Trophoblast cell (in vitro differentiated cells and primary cell): ENCODE measurements at places on chromosomes 6 and 20.

- no peak overlapping the region for H3K4me3 ChIP-seq
- no peaks in the 10 kb centered on the region for H3K36me3 ChIP-seq
- no peaks in the 10 kb centered on the region for H3K4me1 ChIP-seq
Observed at GRCh38 chr6:90940812-90941481, 354.1 kb upstream of the MAP3K7 start.

DNA sequence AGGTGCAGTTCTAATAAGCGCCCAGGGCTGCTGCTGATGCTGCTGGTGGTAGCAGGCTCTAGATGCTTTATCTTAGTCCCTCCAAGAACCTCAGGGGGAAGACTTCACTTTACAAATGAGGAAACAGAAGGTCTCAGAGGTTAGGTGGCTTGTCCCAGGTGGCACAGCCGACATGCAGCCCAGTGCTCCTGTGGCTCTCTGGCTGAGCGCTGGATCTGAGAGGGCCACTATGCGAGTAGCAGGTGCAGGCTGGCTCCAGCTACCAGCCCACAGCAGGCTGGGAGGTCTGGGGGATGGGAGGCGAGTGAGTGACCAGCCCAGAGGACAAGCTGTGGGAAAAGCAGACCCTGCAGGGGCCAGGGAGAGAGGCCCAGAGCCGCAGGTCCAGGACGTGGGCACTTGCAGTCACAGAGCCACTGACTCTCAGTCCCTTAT, 90.9 kb downstream of the PRND start:
- no peak for DNase-seq
- H3K4me1 ChIP-seq = peaks cover 5% of the 10 kb centered on the region

GRCh38 chr6:122400462-122401089, 1.1 kb downstream of the HSF2 start:
- H3K27me3 ChIP-seq = no peaks in the 10 kb centered on the region
- DNase-seq = no peak
- H3K4me3 ChIP-seq = no peak overlapping the region
- H3K27ac ChIP-seq = no peak overlapping the region
- no peaks in the 10 kb centered on the region for H3K36me3 ChIP-seq

DNA sequence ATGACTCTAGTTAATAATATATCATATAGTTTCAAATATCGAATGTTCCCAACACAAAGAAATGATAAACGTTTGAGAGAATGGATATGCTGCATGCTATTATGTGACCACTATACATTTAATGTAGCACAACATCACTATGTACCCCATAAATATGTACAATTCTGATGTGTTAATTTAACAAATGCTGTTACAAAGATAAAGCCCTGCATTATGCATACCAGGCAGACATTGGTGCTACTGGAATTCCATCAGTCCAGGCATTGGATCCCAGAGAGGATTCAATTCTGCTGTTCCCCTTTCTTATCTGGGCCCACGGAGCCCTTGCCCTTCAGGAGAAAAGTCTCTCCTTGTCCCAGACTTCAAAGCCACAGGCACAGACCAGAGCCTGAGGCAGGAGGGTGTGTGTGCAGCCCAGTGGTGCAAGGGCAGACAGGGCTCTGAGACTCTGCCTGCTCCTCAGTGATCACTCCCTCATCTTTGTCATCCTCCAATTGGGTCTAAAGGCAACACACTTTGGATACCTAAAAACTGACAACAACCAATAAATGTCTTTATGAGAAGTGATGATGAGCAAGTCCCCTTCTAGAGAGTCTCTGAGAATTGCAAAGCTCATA, 45.2 kb downstream of the PSMG4 start:
- no peaks in the 10 kb centered on the region for H3K27me3 ChIP-seq
- no peak overlapping the region for H3K4me3 ChIP-seq
- H3K36me3 ChIP-seq = peaks cover 11% of the 10 kb centered on the region
- no peak for DNase-seq
- no peak overlapping the region for H3K27ac ChIP-seq

GRCh38 chr6:144896289-144896688, 611.2 kb downstream of the UTRN start:
- H3K27me3 ChIP-seq = no peaks in the 10 kb centered on the region
- no peak overlapping the region for H3K27ac ChIP-seq
- no peak overlapping the region for H3K4me3 ChIP-seq

DNA sequence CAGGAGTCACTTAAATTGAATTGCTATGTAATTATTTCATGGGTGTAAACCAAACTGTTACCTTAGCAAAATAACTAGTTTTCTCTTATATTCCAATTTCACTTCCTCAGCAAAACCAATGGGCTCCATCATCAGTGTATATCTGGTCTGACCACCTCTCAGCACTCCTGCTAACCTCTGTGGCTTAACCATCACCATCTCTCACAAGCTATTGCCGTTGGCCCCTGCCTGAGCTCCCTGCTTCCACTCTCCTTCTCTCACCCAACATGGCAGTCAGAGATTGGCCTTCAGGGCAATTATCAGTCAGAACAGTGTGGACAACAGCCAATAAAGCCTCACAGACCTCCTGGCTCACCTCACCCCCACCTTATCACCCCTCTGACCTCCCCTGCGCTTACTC, 124.0 kb downstream of the CARMIL1 start:
- no peaks in the 10 kb centered on the region for H3K4me1 ChIP-seq
- DNase-seq = no peak
- H3K4me3 ChIP-seq = no peak overlapping the region
- no peak overlapping the region for H3K27ac ChIP-seq

DNA sequence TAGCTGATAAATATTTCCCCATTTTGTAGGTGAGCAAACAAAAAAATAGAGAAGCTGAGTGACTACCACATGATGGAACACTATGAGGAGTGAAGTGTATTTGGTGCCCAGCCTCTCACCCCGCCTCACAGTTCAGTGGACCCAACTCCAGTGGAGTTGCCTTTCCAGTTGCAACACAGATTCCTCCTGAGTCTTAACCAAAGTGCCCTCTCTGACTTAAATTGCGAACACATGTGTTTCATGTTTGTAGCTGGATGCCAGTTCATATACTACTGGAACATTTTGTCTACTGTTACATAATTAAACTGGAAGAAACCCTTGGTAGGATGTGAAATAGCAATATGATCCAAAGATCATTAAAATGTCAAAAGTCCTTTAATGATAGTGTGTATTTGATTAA, 448.9 kb downstream of the COL12A1 start:
- no peak for DNase-seq
- H3K4me1 ChIP-seq = no peaks in the 10 kb centered on the region
- no peak overlapping the region for H3K4me3 ChIP-seq
- no peaks in the 10 kb centered on the region for H3K27me3 ChIP-seq
- no peaks in the 10 kb centered on the region for H3K36me3 ChIP-seq

DNA sequence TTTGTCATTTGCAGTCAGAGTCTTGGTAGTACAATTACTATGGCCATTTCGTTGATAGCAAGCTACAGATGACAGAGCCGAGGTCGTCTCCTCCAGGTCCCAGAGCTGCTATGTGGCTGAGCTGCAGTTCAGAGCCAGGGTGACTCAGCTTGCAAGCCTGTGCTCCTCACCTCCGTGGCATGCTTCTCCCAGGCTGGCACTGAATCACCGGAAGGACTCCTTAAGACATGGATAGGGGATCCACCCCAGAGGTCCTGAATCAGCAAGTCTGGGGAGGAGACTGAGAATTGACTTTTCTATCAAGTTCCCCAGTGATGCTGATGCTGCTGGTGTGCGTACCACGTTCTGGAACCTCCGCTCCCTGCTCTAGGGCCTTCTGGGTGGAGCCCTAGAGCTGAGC, 291.2 kb downstream of the CDH26 start:
- H3K36me3 ChIP-seq = no peaks in the 10 kb centered on the region
- no peaks in the 10 kb centered on the region for H3K27me3 ChIP-seq
- H3K27ac ChIP-seq = no peak overlapping the region
- no peak overlapping the region for H3K4me3 ChIP-seq

DNA sequence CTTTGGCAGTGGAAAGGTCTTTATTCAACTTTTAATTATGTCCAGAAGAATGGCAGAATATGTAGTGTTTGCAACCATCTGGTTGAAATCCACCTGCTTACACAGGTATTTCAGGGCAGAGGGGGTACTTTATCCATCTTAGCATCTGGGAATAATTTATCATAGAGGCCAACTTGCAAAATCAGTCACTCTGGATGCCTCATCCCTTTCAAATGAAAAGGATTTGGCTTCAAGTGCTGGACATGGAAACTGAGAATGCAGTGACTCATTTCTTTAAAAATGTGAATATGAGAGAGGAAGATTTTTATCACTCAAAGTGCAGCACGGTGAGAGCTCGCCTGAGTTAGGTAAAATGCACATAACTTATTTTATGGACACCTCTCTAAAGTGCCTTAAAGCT, 758.3 kb downstream of the KIF16B start:
- H3K4me1 ChIP-seq = no peaks in the 10 kb centered on the region
- peak; percentile 86 for DNase-seq
- no peaks in the 10 kb centered on the region for H3K27me3 ChIP-seq
- H3K27ac ChIP-seq = no peak overlapping the region
- H3K36me3 ChIP-seq = no peaks in the 10 kb centered on the region
- H3K4me3 ChIP-seq = no peak overlapping the region

DNA sequence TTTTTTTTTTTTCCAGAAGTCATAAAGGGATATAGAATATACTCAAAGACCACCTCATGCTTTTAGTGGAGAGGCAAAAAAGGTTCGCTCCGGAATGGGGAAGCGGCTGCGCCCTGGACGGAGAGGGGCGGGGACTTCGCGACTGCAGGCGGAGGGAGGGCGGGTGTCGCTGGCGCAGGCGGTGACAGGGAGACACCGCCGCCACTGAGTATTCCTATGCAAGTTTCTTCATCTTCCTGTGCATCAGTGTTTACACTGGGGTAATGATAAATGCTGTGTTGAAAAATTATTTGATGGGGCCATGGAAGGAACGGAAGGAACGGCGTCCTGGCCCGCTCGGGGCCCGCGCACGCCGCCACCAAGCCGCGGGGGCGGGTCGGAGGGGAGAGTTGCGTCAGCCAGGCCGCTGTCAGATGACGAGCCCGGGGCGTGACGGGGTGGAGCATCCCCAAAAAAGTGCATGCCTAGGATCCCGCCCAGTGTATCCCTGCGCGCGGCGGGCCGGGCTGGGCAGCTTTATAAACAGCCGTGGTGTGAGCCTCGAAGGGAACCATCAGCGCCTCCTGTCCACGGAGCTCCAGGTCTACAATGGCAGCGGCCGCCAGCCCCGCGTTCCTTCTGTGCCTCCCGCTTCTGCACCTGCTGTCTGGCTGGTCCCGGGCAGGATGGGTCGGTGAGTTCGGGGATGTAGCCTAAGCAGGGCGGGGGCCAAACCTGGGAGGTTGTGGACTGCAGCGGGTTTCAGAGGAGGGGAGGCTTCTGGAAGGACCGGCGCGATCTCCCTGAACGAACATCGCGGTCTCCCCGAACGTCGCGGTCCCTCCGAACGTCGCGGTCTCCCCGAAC, at the start of gene ULBP1:
ULBP1 (plus strand) TSS at position 482 of the 846 bp plus-strand sequence; CDS start at position 589, 107 bp downstream.
- no peak within 1 kb of the TSS for H3K27ac ChIP-seq
- DNase-seq = peak; percentile 54
- peak within 1 kb of the TSS; percentile 38 for H3K4me3 ChIP-seq
- H3K27me3 ChIP-seq = peaks cover 51% of the 10 kb centered on the region
- no peaks in the 10 kb centered on the region for H3K36me3 ChIP-seq
- H3K4me1 ChIP-seq = peaks cover 9% of the 10 kb centered on the region

- no peaks in the 10 kb centered on the region for H3K4me1 ChIP-seq
- H3K27me3 ChIP-seq = no peaks in the 10 kb centered on the region
- no peaks in the 10 kb centered on the region for H3K36me3 ChIP-seq
- no peak overlapping the region for H3K27ac ChIP-seq
- DNase-seq = no peak
- H3K4me3 ChIP-seq = no peak overlapping the region
Observed at GRCh38 chr6:128057541-128057940, 156.7 kb upstream of the THEMIS start.

DNA sequence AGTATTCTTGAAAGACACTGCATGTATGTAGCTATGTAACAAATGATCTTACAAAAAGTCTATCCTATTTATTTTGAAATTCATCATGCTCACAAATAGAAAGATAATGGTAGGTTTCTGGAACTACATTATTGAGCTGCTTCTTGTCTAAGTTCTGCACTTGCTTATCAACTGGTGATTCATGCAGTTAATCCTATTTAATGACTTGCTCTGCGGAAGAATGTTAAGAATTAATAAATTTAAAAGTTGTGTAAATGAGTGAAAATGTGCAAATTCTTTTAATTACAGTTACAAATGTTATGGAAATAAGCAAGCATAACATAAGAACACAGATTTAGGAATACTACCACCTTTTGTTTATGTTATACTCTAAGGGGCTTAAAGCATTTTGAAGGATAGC, 67.1 kb upstream of the MCM9 start:
- no peak for DNase-seq
- no peaks in the 10 kb centered on the region for H3K36me3 ChIP-seq
- H3K4me3 ChIP-seq = no peak overlapping the region
- no peak overlapping the region for H3K27ac ChIP-seq
- H3K4me1 ChIP-seq = no peaks in the 10 kb centered on the region
- no peaks in the 10 kb centered on the region for H3K27me3 ChIP-seq

DNA sequence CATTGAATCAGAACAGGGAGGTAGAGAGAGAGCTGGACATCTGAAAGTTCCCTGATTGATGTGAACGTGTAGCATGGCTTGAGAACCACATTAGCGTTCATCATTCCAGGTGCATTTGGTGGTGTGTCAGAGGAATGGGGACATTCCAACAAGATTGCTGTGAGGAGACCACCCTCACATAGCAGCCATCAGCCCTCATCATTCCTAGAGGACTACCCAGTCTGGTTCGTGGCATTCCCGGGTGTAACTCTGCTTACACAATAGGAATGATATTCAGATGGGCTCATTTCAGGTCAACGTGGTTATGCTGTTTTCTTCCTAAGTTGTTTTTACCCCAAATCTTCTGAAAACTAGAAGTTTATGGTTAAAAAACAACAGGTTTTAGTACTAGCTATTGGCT, 62.2 kb upstream of the KLHL31 start:
- no peak overlapping the region for H3K4me3 ChIP-seq
- H3K4me1 ChIP-seq = peaks cover 11% of the 10 kb centered on the region
- H3K27ac ChIP-seq = no peak overlapping the region
- no peaks in the 10 kb centered on the region for H3K36me3 ChIP-seq
- H3K27me3 ChIP-seq = no peaks in the 10 kb centered on the region
- peak; percentile 97 for DNase-seq

- H3K4me3 ChIP-seq = no peak overlapping the region
- no peaks in the 10 kb centered on the region for H3K4me1 ChIP-seq
- H3K36me3 ChIP-seq = no peaks in the 10 kb centered on the region
- no peak for DNase-seq
- H3K27ac ChIP-seq = no peak overlapping the region
Observed at GRCh38 chr6:97059473-97059872, 134.9 kb downstream of the KLHL32 start.

GRCh38 chr20:49863666-49864065, 51.0 kb downstream of the SLC9A8 start:
- no peaks in the 10 kb centered on the region for H3K27me3 ChIP-seq
- H3K4me3 ChIP-seq = no peak overlapping the region
- DNase-seq = no peak
- peaks cover 10% of the 10 kb centered on the region for H3K4me1 ChIP-seq

DNA sequence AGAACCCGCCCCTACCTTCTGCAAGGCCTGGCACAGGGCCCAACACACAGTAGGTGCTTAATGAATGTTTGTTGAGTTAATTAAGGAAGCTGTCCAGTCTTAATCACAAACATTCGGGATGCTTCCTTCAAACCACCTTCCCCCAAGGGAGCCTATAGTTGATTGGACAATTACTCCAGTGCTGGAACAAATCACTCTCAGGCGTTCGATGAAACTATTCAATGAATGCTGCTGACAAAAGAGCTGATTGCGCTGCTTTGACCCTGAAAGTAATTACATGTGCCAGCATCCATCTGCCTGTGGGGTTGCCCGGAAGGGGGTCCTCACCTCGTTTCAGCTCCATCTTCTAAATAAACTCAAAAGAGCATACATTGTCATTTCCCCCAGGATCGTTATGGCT, 112.0 kb upstream of the SRSF6 start:
- DNase-seq = no peak
- no peak overlapping the region for H3K27ac ChIP-seq
- no peaks in the 10 kb centered on the region for H3K36me3 ChIP-seq
